Stimulated activated CD4-positive, alpha-beta T cell treated with anti-CD3 and anti-CD28 coated beads, Interleukin-1b, Interleukin-23, amount 100 ng/mL, for 1 hour (primary cell): ENCODE measurements at places on chromosomes 5 and 9.

DNA sequence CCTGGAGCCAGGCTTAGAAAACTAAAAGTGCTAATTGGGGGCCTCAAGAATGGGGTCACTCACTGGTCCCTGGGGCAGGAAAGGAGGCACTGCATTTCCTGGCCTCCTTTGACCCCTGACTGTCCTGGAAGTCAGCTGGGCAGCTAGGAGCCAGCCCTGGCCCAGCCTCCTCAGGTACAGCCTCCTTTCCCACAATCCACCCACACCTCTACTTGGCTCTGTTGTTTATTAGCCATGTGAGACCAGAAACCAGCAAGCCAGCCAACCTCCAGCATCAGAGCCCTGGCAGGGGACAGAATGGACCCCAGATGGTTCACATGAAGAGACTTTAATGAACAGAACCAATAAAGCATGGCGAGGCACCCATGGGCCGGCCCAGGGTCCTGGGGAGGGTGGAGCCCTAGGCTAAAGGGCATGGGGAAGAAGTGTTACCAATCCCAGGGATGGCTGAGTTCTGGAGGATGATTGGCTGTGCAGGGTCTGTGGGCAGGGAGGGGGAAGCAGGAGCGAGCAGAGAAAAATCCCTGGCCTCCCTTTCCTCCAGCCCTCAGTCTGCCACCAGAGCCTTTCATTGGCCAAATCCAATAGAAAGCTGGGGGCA is 55.3 kb upstream of the ANGPTL2 start:
- no peak for DNase-seq

DNA sequence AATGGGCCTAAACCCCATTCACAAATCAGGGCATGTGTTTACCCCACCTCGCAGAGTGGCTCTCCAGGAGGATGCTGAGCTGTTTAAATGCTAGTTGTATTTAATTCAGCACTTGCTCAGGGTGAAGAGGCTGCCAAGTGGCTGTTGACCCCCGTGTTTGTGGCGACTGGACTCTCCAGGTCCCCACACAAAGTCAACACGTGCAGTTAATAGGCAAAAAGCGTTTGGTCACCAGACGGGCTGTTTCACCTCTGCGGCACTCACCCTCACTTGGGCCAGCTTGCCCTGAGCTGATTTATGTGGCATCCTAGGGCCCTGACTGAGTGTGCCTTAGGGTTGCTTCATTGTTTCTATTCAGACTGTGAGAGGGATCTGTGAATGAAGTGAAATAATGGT is 152.3 kb downstream of the GAS1 start:
- DNase-seq = no peak

DNA sequence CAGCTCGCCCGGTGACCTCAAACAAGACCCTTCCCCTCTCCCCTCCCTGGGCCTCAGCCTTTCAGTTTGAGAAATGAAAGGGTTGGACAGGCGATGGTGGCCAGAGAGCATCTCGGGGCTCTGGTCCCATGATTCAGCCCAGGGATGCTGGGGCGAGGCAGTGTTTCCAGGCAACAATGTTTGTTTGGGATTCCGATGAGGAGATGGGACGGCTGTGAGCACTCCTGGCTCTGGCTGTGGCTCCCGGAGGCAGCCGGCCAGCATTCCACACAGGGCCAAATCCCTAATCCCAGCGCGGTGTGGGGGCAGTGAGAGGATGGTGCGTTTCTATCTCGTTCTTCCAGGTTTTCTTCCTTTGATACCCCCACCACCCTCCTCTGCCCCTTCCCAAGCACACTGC is 66.0 kb downstream of the HMCN2 start:
- DNase-seq = no peak

DNA sequence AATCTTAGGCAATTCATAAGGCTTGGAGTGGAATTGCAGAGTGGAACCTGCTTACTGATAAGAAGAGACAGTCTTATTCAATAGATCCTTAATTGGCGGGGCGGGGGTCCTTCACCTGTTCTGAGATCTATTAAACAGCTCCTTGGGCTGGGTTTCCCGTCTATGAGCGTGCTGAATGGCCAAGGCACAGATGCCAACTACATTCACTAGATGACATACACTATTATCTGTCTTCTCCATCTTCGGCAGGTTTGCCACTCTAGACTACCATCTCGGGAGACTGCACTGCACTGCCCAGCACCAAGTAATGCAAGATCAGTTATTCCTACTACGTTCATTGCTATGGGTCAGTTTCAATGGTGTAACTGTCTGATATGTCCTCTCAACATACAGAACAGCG is 81.5 kb downstream of the ACER2 start:
- DNase-seq = no peak

GRCh38 chr5:25516141-25516540 is 871.4 kb upstream of the CDH10 start:
- no peak for DNase-seq

DNA sequence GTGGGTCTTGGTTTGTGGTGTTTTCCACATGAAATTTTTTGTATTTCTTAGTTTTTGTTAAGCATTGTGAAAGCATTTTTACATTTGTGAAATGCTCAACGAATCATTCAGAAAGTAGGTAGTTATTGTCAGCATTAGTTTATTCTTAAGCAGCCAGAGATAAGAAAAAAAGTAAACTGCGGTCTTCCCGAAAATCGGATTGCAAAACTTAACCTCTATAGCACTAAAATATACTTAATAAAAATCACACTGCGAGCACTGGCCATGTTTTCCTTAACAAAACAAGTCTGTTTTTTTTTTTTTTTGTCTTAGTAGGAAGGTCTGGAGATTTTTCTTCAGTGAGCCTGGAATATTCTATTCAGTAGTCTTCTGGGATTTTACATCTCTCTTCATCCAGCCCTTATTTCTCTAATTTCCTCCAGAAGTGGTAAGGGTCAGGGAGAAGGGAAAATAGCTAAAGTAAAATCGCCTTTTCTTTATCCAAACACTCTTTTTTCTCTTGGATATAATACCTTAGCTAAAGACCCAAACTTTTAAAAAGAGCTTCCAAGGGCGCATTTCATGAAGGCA is 289.9 kb downstream of the DMAC1 start:
- no peak for DNase-seq

GRCh38 chr5:174636094-174636493 is 88.3 kb upstream of the MSX2 start:
- DNase-seq = no peak
